SK-N-DZ (cell line): ENCODE measurements at places on chromosomes 1 and 21.

DNA sequence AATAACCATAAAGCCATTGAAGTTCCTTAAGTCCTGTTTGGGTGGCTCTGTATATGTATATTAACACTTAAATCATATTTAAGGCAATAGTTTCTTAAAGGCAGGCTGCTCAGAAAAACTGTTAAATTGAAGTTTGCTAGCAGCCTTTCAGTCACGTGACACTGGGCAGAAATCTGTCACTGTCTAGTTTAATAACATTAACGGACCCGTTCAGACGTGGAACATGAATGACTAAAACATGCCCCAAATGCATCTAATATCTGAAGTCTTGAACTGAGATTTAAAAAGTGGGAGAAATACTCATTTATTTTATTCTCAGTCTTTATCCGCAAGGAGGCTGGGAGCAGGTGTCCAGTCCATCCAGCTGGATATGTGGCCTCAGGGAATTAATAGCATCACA, 3.3 kb upstream of the SPATA1 start:
- DNase-seq = no peak

- no peak for DNase-seq
Observed at GRCh38 chr1:107534632-107535031, 393.8 kb downstream of the NTNG1 start.

GRCh38 chr1:32138965-32139364, 31.1 kb downstream of the KPNA6 start:
- DNase-seq = no peak

DNA sequence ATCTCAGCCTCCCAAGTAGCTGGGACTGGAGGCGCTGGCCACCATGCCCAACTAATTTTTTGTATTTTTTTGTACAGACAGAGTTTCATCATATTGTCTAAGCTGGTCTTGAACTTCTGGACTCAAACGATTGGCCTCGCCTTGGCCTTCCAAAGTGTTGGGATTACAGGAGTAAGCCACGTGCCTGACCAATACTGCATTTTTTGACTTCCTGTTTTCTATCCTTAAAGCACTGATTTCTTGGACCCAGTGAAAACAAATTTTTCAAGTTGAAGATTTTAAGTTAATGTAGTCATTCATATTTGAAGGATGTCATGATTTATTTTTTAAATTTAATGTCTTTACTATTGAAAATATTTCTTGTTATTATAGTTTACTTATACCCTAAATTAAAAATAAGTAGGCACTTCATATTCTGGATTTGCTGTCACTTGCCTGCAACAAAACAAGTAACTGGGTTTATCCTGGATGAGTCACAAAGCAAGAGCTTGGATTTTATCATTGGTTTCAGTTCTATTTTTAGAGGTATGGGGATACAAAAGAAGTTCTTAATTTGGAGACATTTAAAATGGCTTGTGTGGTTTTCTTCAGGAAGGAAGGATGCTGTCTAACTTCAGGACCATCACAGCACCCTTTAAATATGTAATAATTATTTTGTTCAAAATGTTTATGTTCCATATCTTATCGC, 2.2 kb upstream of the VPS45 start:
- no peak for DNase-seq

DNA sequence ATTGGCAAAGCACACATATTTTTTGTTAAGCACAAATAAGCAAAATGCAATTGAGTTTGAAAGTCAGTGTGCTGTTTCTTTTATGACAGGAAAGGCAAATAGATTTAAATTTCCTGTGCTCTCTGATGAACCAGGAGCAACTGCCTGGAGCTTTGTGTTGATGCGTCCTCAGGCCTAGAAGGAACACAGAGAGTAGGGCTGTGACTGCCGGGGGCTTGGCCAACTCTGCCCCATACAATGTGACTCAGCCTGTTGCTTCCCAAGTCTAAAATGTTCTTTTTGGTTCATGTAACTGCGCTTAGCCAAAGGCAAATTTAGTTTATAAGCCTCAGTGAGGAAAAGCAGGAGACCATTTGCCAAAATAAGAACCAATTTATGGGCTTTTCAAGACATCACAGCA, 37.5 kb downstream of the TOR1AIP2 start:
- DNase-seq = no peak

- DNase-seq = no peak
Observed at GRCh38 chr1:174157157-174157806, 2.0 kb upstream of the RABGAP1L start.
